NCI-H2081 treated with DMSO at 0.1 percent for 48 hours (cell line): ENCODE measurements at places on chromosomes 1 and 21.

DNA sequence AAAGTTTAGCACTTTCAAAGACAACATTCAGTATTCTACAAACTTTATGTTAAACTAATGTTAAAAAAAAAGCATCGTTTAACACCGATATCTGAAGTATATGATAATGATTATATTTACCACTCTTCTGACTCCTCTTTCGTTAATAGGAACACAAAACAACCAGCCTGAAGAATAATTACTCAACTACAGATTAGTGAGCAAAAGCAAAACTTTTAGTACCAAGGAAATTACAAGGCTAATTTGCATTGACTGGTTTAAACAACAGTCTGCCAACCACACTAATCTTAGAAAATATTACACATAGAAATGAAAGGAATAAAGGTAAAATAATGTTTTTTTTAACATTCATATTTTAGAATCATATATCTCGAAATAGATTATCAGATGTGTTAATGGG lies 500.7 kb downstream of the LMO4 start:
- DNase-seq: no peak

DNA sequence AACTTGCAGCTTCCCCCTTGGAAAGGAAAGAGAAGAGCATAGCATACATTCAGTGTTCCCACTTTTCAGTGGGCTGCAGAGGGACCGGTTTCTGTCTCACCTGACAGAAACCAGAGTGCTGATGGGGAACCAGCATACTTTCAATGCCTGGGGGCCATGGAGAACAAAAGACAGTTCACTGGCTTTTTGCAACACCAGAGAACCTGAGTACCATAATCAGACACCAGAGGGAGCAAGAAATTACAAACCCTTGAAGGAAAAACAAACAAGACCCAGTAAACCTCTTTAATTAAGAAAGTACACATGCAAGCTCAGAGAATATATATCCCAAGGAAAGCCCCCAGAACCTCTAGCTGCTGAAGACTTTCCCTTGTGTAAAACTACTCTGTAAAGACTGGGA lies 51.1 kb downstream of the CSMD2 start:
- DNase-seq: no peak

DNA sequence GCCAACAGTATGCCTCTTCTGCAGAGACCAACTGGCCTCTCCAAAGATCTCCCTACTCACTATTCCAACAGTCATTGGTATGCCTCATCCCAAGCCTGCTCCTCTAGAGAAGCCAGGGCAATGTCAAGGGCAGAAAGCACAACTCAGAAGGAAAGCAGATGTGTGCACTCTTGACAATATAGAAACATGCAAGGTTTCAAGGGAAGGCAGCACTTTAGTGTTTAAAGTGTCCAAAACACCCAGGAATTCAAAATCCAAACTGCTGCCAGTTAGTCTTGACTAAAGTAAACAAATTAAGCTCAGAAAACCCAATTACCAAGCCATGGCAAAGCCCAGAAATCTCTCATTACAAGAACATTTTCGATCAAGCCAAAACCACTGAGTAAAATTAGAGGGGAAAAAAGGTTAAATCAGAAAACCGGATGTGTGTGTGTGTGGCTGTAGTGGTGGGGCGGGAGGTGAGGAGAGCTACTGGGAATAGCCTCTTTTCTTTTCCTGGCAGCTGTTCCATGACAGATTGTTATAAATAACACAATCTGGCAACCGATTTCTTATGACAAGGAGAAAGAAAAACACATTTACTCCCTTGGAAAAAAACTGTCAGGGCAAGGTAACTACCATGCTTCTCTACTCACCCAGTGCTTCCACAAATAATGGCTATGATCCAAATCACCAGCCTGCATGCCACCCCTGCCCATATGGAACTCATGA lies 39.2 kb downstream of the EIF2B3 start:
- peak; percentile 96 for DNase-seq

DNA sequence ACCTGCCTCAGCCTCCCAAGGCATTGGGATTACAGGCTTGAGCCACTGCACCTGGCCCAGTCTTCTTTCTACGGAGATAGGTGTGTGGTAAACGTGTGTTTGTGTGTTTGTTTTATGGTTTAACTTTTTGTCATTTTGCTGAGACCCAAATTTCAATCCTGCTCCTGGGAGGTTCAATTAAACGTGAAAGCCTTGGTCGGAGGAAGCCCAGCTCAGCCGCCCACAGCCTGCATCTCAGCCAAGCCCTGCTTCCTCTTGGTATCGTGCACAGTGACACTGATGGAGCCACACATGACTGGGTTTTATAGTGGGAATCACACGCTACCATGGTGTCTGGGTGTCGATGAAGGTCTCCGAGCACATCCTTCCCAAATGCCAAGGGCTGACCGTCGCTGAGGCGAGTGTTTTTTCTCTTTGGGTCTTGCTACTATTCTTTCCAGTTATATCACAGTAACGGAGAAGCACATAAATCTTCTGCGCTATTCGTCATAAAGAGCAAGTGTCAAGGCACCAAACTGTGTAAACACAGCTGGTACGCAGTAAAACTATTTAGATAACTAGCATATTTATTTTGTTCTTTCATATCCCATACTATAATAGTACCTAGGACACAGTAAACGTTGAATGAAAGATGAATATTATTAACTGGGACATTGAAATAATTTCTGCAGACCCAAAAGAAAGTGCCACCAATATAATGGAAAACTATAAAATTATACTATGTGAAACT lies 39.3 kb downstream of the HLCS start:
- DNase-seq: no peak

DNA sequence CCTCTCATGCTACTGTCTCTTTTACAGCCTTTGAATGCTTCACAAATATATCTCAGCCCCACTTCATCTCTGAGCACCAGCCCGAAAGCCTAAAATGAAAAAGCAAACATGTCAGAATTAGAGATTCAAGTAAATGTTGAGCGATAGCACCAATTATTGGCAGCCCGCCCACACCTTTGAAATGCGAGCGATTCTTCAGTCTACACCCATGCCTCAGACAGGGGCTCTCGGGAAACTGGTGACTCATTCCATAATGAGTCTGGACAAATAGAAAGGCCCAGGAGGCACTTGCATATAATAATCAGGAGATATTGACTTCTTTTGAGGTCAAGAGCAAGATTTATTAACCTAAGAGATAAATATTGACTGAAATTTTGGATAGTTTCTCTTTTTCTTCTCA lies 487.3 kb upstream of the PTBP2 start:
- peak; percentile 3 for DNase-seq

DNA sequence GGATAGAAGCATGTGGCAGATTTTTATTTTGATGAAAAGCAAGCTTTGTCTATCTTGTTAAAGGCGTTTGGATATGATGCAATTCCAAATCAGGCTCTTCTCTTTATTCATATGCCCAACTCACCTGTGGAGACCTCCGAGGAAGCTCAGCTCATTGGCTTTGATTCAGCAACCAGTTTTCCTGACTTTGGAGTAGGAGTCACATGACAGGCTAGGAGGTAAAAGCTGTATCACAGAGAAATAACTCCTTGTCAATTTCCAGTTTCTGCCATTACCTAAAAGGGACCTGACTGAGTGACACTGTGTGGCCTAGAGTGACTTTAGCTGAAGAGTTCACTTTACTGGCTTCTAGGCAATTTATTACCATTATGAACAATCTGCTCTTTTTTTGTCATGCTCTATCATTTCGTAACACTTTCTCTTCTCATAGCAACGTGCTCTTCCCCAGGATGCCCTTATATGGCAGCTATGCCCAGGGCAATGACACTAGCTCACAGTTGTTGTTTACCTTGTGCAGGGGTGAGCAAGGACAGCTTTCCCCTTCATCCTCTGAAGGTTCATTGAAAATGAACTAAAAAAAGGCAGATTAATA lies 107.2 kb downstream of the KCNK1 start:
- DNase-seq: no peak

DNA sequence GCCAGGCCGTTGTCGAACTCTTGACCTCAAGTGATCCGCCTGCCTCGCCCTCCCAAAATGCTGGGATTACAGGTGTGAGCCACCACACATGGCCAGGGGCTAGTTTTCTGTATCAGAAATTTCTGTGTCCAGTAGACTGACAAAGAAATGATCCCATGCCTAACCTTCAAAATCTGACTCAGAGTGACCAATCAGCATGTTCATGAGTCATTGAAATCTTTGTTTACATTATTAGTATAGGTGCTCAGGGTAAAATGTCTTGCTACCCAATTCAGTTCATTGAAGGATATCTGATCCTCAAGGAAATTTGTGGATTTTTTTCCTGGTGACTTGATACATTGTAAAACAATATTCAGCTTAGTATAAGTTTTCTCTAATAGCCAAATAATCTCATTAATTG lies 11.0 kb upstream of the LDLRAD2 start:
- no peak for DNase-seq

DNA sequence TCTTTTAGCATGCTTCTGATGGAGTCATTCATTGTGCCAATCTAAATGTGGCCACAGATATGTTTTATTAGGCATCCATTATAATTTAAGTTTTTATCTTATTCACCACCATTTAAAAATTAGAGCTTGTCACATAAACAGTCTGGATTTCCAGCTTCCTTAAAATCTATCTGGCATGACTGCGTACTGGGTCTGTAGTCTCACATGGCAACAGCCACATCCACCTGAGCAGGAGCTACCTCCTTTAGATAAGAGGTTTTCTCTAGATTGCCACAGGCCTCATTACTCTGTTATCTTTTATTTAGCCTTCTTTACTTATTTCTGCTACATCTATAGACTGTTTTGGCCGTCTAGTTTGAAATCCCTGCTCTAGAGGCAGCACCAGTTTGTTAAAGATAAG lies 29.1 kb downstream of the B3GALT2 start:
- no peak for DNase-seq

GRCh38 chr1:162649583-162649982 lies 17.3 kb downstream of the DDR2 start:
- no peak for DNase-seq

- DNase-seq: no peak
Measured at GRCh38 chr1:210360852-210361477, 32.3 kb downstream of the HHAT start.

DNA sequence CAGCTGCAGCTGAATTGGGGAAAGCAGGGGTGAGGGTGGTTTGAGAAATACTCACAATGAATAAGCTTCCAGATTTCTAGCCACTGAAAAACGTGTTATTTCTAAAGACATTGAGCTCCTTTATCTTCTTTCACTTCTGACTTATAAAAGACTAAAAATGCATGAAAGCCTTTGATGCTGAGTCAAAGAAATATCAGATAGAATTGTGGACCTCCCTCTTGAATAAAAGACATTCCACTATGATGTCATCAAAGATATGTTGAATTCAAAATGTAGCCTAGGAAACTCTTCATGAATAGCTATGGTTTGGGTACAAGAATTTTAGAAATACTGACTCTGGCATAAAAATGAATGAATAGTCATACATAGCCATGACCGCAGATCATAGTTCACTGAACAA lies 44.7 kb upstream of the COL24A1 start:
- no peak for DNase-seq

DNA sequence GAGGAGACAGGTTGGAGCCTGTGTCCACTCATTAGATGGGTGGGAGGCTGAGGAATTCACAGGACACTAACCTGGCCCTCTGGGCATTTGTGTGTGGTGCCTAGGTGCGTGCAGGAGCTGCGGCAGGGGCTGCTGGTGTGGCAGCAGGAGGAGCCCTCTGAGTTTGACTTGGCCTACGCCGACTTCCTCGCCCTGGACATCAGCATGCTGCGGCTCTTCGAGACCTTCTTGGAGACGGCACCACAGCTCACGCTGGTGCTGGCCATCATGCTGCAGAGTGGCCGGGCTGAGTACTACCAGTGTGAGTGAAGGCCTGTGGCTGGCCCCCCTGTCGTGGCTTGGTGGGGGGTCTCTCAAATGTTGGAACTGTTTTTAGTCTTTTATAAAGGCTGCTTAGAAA lies 3.6 kb downstream of the XKR8 start:
- no peak for DNase-seq

GRCh38 chr1:109714661-109715372 lies 2.8 kb downstream of the GSTM5 start:
- no peak for DNase-seq
